H9 (cell line): ENCODE measurements at places on chromosomes 7 and 10.

- DNase-seq = no peak
Measured at GRCh38 chr7:30252885-30253795, 31.3 kb upstream of the ZNRF2 start.

DNA sequence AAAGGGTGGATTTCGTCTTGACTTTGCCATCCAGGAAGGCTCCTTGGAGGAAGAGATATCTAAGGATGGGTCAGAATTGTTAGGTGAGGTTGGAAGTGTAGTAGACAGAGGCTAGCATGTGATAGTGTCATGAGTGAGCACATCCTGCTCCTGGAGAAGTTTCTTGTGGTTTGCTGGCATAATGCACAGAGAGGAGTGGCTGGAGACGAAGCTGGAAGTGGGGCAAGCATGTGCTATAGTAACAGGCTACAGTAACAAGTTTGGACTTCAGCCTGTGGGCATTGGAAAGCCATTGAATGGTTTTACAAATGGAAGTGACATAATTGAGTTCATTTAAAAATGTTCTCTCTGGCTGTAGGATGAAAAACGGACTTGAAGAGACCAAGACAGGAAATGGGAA, 175.6 kb upstream of the VWC2 start:
- no peak for DNase-seq

DNA sequence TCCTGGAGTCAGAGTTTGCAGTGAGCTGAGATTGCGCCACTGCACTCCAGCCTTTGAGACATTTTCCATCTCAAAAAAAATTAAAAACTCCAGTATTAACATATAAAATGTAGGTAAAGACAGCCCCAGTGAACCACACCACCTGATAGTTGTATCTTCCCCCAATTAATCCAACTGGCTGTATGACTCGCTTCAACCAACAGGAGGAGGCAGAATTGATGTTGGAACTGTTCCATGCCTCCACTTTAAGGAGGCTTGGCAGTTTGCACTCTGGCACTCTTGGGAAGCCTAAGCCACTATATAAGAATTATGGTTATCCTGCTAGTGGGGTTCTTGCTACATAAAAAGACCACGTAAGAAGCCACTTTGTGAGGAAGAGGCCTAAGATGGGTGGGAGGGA, 72.7 kb downstream of the STK17A start:
- DNase-seq = no peak

DNA sequence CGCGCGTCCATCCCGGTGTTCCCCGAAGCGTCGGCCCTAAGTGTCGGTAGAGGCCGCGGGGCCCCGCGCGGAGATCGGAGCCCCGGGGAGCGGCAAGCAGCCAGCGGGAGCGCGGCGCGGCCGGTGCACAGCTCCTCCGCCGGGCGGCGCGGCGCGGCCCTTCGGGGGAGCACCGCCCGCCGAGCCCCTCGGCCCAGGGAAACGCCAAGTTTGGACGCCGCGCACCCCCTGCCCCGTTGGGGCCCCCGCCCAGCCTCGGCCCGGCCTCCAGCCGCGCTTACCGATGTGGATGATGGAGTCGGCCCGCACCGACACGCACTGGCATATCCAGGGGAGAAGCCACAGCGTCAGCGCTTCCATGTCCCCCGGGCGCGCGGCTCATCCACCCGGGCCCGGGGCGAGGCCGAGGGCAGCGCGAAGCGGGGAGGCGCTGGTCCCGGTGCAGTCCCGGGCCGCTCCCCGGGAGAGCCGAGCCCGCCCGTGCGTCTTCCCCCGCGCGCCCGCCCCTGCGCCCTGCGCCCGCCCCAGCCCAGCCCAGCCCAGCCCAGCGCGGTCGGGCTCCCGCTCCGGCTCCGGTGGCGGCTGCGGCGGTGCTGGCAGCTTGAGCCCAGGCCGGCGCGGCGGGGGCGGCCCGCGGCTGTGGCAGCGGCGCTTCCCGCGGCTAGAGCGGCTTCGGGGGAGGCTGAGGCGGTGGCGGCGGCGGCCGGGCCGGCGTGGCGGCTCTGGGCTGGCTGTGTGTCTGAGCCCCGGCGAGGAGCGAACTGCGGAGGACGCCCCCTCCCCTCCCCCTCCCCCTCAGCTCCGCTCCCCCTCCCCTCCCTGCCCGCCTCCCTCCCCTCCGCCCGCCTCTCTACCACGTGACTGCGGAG, at the start of gene GRID1:
GRID1 (minus strand) TSS at position 763 of the 869 bp plus-strand sequence.
- peak; percentile 74 for DNase-seq

- no peak for DNase-seq
Measured at GRCh38 chr7:11343136-11343535, 369.5 kb downstream of the PHF14 start.

DNA sequence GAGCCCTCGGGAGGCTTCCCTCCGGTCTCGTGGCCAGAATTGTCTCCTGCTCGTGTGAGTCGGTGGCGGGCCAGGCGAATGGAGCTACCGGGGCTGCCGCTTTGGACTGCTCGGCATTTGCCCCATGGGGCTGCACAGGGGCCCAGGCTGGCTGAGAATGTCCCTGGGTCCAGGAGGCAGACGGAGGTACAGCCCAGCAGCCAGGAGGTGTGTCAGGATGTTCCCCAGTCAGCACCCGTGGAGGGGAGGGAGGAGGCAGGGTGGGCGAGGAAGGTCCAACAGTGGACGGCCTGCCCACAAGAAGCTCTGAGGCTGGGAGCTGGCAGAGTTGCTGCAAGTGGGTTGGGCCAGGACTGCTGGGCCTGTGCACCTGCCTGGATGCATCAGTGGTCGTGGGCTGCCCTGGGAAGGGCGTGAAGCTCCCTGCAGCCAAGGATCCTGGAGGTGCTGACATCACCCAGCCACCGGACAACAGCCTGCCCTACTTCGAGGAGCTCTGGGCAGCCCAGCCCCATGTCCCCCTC, 46.4 kb downstream of the PDGFA start:
- no peak for DNase-seq

GRCh38 chr7:75878312-75878768, 494 bp upstream of the RHBDD2 start:
- no peak for DNase-seq

DNA sequence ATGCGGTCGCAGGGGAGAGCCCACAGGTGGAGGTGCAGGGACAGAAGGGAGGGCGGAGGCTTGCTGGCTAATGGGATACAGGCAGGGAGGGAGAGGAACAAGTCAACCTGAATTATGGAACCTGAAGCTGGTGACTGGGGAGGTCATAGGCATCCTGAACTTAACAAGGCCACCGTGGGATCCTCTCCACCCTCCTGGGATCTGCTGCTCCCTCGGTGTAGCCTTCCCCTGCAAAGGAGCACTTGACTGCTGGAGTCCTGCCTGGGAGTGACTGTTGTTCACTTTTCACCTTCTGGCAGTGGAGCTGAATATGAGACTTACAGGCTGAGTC, 223.1 kb downstream of the GFRA1 start:
- DNase-seq = no peak

GRCh38 chr10:7922707-7923106, 104.4 kb downstream of the TAF3 start:
- no peak for DNase-seq

GRCh38 chr10:80292607-80293239, 3.3 kb upstream of the MAT1A start:
- no peak for DNase-seq

- no peak for DNase-seq
Measured at GRCh38 chr7:81973117-81973516, 203.3 kb upstream of the HGF start.

DNA sequence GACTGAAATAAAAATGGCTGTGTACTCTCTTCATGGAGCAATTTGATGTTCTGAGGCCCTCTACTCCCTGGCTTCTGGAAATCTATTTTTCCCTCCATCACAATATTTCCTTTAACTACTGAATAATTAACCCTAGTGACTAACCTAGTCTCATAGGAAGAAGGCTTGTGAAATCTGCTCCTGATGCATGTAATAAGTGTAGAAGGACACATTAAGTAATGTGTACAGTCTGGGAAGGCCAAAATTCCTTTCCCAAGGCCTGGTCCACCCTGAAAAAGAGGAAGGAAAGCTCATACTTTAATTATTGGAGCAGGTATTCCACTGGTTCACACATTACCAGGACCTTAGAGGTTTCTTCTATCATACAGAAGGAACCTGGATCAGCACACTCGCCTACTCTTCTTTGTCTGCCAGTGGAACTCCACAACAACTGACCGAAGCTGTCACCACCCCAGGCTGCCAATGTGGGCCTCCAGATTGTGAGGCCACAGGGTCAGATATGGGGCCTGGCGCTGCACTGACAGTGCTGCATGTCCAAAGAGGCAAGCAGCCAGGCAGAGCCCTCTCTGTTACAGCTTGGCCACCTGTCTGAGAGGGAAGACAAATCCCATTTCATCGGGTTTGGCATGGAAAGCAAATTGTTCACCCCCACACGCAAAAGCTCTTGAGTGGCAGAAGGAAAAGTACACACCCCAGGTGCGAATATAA, 54.4 kb upstream of the FAM133B start:
- DNase-seq = no peak

GRCh38 chr10:37754538-37755323, 102.7 kb downstream of the ZNF248 start:
- no peak for DNase-seq

DNA sequence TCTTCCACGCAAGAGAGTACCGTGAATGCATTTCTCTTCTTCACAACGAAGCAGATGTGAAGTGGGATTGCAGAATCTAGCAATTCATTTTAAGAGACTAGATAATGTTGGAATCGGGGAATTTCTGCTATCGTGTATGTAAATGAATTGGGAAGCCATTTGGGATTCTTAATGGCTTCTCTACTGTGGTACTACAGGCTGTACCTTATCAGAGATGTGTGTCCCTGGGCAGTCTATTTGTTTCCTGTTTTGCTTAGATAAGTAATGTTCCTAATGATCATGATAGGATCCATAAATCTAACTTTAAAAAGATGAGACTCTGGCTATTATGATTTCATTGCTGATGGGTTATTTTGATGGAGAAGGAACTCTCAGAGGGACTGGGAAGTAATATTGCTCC, 320.6 kb downstream of the REEP3 start:
- no peak for DNase-seq

- DNase-seq = no peak
Measured at GRCh38 chr10:63666836-63667383, 145.7 kb downstream of the REEP3 start.

DNA sequence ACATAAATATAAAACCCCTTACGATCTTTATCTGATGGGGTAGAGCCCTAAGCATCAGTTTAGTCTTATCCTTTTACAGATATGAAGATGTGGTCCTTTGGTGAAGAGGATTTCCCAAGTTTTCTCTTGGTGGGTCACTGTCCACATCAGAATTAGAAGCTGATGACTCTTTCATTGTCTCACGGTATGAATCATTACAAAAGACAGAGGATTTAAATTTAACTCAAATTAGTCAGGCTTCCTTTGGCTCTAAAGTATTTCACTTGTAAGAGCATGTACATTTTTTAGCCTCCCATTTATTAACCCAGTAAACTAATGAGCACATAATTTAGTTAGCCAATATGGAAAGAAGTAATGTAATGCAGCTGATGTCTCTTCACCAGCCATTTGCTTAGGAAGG, 49.9 kb upstream of the TMEM26 start:
- no peak for DNase-seq

- no peak for DNase-seq
Measured at GRCh38 chr7:138958391-138958956, 22.7 kb downstream of the KIAA1549 start.

GRCh38 chr10:30701451-30702173, 72.1 kb upstream of the LYZL2 start:
- DNase-seq = no peak

DNA sequence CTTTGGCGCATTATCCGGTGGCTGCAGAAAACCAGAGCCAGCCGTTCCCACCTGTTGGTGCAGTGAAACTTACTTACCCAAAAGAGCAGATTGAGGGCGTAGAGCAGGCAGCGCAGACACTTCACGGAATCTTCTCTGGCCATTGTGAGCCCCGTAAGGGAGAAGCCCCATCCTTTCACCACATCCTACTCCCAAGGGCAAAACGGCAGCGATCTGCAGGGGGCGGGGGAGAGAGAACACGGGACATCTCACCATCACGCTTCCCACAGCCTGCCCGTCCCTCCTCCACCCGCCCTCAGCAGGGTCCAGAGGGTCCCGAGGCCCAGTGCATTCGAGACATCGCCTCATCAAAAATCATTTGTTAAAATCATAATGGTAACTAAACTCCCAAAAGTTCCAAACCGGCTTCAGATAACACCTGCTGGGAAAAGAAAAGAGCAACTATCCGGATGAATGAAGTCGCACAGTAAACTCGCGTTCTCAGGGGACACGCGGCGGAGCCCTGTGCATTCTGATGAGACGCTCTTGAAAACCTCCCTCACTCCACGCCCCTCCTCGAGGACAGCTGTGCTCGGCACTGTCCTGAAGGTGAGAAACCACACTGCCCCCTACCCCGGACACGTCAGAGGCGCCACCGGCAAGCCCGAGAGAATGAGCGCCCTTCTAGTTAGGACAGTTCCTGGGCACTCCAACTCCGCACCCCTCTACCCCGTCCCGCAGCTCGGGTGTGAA, 1.2 kb downstream of the TSPAN12 start:
- DNase-seq = peak; percentile 76

DNA sequence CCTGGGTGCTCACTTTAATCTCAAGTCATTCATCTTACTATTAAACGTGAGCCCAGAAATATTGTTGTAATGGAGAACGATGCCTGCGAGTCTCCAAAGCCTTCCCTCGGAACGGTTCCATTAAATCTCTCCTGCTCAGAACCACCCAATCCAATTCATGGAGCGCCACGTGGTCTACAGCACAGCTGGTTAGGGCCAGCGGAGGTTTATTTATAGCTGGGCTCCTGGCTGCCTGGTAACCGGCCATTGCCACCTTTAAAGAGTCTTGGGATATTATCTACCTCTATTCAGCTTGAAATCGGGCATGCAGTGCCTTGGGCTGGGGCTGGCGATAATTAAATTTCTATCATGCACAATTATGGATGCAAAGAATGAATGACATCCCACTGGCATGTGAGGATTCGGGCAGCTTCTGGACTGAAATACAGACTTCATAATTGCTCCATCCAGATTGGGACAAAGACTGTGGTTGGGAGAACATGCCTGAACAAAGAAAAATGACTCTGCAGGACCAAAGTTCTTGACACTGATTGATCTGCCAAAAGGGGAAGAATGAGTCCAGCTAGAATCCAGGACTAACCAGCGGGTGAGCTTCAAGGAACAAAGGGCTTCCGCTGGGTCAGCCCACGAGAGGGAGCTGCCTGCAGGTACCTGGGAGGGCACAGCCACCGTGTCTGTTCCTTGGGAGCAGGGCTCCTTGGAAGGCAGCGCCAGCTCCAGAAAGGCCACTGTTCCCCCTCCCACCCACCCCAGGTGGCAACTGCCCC, 7.3 kb downstream of the FAM20C start:
- no peak for DNase-seq

GRCh38 chr10:60948851-60949250, 4.9 kb upstream of the RHOBTB1 start:
- no peak for DNase-seq

DNA sequence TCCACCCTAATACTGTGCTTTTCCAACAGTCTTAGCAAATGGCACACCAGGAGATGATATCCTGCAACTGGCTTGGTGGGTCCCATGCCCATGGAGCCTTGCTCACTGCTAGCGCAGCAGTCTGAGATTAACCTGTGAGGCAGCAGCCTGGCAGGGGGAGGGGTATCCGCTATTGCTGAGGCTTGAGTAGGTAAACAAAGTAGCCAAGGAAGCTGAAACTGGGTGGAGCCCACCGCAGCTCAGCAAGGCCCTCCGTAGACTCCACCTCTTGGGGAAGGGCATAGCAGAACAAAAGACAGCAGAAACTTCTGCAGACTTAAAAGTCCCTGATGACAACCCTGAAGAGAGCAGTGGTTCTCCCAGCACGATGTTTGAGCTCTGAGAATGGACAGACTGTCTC, 399.0 kb downstream of the CCSER2 start:
- DNase-seq = peak; percentile 75

- DNase-seq = peak; percentile 63
Measured at GRCh38 chr7:137656227-137656849, 190.4 kb downstream of the DGKI start.

GRCh38 chr10:32232378-32232777, 114.6 kb downstream of the EPC1 start:
- peak; percentile 63 for DNase-seq
